Stimulated activated CD8-positive, alpha-beta memory T cell treated with anti-CD3 and anti-CD28 coated beads, Interleukin-4, amount 100 ng/mL, for 1 hour (primary cell): ENCODE measurements at places on chromosomes 16 and 17.
A peak's percentile ranks its signal among the peaks of the same experiment; 100 is the strongest.

- no peak for DNase-seq
These were observed 34.9 kb upstream of the TANC2 start for GRCh38 chr17:62931101-62931500.

- no peak for DNase-seq
These were observed 27.7 kb upstream of the GFOD2 start for GRCh38 chr16:67746846-67747245.

- DNase-seq = no peak
These were observed 86.4 kb downstream of the TEX14 start for GRCh38 chr17:58605470-58605869.

DNA sequence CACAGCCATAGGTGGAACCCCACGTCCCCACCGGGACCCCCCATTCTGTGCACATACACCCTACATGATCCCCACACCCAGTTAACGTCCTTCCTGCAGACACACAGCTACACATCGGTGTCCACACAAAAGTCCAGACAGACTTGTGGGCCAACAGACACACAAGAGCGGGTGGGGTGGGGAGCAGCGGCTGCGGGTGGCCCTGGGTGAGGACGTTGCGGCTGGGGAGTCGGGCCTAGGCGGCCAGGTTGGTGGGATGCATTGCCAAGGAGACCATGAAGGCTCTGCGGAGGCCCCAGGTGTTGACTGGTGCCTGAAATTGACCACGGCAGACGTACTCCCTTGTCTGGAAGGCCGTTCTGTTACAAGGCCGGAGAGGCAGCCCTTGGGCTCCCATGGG, 8.7 kb upstream of the DPEP1 start:
- DNase-seq = no peak

DNA sequence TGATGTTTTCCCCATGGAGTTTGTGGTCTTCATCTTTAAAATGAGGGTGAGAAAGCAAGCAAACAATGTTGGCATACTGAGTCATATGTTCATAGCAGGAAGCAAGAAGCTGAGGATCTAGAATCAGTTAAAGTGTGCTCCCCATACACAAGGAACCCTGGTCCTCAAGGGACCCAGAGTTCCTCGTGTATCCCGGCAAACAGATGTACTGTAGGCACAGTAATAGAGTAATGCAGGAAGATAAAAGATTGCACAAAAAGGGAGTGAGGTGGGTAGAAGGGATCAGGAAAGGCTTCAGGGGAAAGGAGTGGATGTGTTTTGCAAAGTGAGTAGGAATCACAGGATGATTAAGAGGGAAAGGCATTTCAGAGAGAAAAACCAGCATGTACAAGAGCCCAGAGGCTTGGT, 412.3 kb upstream of the CDH11 start:
- DNase-seq = no peak

DNA sequence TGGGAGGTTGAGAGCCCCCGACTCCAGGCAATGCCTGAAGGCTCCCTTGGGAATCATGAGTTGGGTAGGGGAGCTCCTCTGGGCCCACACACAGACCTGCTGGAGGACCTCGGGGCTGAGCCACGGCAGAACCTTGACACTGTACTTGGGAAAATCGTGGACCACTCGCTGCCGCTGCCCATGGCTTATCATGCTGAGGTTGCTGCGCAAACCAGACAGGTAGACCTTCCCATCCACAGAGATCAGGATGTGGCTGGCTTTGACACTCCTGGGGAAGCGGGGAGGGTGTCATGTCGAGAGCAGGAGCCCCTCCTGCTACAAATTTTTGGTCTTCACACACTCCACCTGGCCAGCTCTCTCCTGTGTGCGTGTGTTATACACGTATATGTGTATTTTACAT, 7.2 kb upstream of the LIMD2 start:
- DNase-seq = no peak

DNA sequence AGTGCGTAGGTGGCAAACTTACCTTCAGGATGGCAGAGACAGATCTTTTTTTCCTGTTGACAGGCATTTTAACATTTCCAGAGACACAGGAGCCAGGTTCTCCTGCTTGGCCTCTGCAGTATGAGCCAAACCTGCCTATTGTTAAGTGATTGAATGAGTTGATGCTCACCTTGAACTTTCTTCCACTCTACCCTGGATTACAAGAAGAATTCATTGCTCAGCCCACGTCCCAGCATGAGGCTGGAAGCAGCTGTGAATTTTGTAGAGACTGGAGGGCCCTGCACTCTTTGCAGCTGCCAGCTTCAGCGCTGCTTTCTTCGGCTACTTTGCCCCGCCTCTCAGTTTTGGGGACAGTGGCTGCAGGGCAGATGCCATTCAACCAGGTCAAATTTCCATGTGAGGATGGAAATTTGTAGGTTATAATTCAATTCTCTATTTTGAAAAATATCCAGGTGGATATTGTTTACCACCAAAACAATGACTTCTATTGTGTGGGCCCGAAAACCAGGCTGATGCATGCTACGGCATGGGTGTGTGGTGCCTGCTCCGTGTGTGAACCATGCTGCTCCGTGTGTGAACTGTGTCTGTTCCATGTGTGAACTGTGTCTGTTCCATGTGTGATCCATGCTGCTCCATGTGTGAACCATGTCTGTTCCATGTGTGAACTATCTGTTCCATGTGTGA, 75.2 kb upstream of the METTL9 start:
- no peak for DNase-seq

DNA sequence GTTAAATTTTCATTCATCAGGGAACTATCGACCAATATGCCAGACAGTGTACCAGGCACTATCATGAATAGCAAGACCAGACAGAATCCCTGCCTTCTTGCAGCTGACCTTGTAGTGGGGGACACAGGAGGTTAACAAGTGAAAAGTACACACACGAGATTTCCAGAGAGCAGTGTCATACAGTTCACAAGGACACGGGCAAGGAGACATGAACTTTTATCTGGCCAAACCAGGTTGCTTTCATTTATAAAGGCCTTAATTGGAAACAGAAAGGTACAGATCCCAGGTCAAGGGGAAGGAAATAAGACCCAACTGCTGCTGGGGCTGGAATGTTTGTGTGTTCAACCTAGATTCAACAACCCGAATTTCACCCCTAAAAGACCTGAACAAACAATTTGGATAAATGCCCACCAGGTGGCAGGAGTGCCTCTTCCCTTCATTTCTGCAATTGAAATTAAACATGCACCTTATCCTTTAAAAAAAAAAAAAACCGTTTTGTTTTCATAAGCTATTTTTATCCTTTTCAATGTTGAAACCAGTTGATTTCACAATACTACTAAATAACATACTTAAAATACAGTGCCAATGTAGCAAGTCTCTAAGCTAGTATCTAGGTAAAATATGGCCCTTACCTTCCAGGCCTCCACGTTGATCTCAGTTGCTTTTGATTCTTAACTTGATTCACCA, 65.9 kb downstream of the EMP2 start:
- no peak for DNase-seq

GRCh38 chr17:38508954-38509771, 80.9 kb downstream of the ARHGAP23 start:
- peak; percentile 11 for DNase-seq

GRCh38 chr16:65538976-65539375, 417.1 kb upstream of the CDH11 start:
- no peak for DNase-seq

DNA sequence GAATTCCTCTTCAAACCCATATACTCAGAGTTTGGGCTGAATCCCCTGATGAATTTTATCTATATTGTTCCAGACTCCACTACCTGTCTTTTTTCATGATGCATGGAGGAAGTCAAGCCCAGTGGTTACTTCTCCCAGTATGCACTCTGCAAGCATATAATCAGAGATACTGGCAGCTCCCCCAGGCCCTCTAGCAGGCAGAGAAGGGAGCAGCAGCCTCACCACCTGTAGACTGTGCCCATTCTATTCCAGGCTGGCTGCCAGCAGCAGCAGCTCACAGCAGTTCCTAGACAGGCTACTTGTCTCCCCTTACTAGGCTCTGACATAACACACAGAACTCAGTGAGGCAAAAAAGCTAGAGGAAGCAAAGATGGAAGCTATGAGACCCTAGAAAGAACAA, 3.4 kb downstream of the MKS1 start:
- DNase-seq = no peak

DNA sequence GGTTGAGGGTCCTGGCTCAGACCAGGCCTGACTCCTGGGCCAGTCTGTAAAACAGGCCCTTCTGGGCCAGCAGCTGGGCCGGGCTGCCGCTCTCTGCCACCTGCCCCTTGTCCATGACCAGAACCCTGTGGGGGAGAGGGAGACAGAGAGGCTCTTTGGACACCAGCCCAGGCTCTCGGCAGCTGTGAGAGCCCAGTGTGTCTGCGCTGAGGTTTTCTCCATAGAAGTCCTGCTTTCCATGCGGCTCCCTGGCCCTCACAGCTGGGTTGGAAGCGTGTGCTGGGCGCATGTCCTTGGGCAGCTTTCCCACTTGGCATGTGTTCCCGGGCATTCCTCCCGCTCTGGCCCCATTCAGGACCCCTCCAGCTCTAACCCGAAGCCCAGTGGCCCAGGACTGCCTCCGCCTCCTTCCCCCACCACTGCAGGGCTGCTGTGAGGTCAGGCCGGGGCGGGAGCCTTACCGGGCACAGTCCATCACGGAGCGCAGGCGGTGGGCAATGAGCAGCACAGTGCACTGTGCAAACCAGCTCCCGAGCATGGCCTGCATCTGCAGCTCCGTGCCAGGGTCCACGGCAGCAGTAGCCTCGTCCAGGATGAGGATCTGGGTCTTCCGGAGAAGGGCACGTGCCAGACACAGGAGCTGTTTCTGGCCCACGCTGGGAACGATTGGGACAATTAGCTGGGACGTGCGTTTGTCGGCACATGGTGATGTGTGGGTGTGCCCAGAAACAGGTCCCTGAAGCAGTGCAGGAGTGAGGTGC, 73.0 kb downstream of the ABCC6 start:
- no peak for DNase-seq

- no peak for DNase-seq
These were observed 32.7 kb downstream of the NFATC3 start for GRCh38 chr16:68117884-68118283.

- no peak for DNase-seq
These were observed 2.2 kb downstream of the GSPT1 start for GRCh38 chr16:11913425-11914079.

GRCh38 chr16:24430954-24431760, 108.2 kb upstream of the RBBP6 start:
- DNase-seq = no peak

- DNase-seq = no peak
These were observed 14.6 kb downstream of the STH start for GRCh38 chr17:46013502-46014165.

GRCh38 chr16:19765860-19766553, 47.9 kb downstream of the IQCK start:
- DNase-seq = no peak

DNA sequence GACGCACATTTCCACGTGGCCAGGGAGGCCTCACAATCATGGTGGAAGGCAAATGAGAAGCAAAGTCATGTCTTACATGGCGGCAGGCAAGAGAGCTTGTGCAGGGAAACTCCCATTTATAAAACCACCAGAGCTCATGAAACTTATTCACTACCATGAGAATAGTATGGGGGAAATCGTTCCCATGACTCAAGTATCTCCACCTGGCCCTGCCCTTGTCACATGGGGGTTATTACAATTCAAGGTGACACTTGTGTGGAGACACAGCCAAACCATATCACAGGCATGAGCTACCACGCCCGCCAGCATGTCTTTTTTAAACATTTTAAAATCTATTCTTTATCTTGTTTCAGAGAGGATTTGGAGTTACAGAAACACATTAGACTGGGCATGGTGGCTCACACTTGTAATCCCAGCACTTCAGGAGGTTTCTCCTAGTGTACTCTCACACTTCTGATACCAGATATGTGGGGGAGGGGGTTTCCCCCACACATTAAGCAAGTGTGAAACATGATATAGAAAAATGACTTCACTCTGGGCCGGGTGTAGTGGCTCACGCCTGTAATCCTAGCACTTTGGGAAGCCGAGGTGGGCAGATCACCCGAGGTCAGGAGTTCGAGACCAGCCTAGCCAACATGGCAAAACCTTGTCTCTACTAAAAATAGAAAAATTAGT, 5.6 kb upstream of the ATMIN start:
- no peak for DNase-seq

GRCh38 chr17:17874478-17874877, 37.7 kb upstream of the SREBF1 start:
- no peak for DNase-seq

GRCh38 chr16:49488336-49488735, 114.7 kb downstream of the C16orf78 start:
- DNase-seq = no peak

- DNase-seq = no peak
These were observed 24.4 kb downstream of the UBE2O start for GRCh38 chr17:76428511-76428910.

DNA sequence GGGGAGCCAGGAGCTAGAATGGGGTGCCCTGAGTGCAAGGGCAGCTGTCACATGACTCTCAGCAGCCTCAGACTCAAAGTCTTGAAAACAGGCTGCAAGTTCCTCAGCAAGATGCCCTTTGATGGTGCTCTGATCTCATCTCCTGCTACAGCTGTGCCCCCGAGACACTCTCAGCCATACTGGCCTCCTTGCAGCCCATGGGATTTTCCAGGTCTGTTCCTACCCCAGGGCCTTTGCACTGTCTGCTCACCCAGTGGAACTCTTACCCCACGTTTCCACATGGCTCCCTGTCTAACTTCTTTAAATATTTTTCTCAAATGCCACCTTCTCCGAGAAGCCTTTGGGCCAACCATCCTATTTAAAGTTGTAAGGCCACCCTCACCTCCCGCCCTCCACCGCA, 146.9 kb downstream of the C16orf95 start:
- no peak for DNase-seq
